ENCODE measurements at places on chromosomes 12 and 14.
A peak's percentile ranks its signal among the peaks of the same experiment; 100 is the strongest.

DNA sequence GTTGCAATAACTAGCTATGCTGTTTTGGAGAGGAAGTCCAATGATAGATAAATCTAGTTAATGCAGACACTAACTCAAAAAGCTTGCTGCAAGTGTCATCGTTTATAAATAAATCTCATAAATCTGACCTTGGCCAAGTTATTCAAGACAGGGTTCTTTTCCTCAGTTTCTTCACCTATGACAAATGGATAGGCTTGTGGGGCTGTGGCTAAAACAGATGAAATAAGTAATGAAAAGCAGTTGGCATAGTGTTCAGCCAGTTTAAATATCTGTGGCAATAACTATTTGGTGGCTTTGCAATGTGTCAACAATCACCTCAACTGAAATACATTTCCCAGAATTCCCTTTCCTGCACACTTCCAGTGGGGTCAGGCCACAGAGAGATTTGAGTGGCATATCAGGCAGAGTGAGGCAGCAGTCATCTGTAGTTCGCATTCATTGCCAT, 169.9 kb downstream of the DYRK2 start:
- no peak for DNase-seq

DNA sequence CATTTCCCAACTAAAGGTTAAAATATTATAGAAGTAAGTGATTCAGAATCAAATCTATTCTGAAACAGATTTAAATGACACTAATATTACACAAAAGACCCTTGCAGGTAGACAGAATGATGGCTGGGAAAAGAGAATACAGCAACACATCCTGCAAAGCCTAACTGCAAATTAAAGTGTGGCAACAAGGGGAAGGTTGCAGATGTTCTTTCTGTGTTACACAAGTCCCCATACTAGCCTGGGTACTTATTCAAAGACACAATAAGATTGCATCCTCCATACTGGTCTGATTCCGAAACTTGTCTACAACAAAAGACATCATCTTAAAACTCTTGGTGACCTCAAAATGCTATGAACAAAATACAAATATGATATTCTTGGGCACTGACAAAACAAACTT, 50.5 kb downstream of the R3HDM2 start:
- no peak for DNase-seq

GRCh38 chr14:23160924-23161522, 22.4 kb downstream of the SLC7A8 start:
- DNase-seq: peak; percentile 57

GRCh38 chr14:100587086-100587762, at the start of gene BEGAIN:
TSS of gene BEGAIN (minus strand) at chr14:100587417. CDS start at chr14:100587290, 127 bp downstream.
- no peak for DNase-seq

GRCh38 chr12:102438827-102439210, 41.5 kb downstream of the IGF1 start:
- no peak for DNase-seq

GRCh38 chr12:88383405-88383804, 196.9 kb downstream of the KITLG start:
- no peak for DNase-seq

DNA sequence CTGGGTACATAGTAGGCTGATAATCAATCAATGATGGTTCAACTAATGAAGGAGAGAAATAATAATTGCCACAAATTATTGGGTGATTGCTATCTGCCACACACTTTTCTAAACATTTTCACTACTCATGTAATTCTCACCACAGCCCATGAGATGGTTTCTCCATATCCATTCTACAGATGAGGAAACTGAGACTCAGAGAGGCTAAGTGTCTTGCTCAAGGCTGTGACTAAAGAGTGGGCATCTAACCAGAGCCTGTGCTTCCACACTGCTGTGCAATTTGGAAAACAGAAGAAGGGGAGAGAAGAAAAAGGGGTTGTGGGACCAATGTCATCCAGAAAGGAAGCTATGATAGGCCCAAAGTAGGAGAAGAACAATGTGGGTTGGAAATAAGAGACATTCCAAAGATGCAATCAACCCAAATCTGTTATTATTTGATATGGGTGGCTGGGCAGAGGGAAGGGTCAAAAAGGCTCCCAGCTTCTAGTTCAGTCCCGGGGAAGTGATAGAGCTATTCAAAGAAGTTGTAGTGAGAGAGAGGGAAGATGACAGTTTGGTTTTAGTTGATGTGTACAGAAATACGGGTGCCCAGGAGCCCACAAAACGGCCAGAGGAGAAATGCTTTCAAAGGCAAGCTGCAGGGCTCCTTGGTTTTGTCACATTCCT, 483 bp upstream of the NR1H4 start:
- no peak for DNase-seq

GRCh38 chr14:68947802-68948201, 31.3 kb downstream of the ACTN1 start:
- peak; percentile 72 for DNase-seq

GRCh38 chr14:64971943-64972791, at the start of gene RAB15:
TSS of gene RAB15 (minus strand) at chr14:64972336. CDS start at chr14:64972076, 260 bp downstream.
- DNase-seq: peak; percentile 22

GRCh38 chr12:99259040-99259934, 388.3 kb upstream of the GARIN6 start:
- peak; percentile 51 for DNase-seq

DNA sequence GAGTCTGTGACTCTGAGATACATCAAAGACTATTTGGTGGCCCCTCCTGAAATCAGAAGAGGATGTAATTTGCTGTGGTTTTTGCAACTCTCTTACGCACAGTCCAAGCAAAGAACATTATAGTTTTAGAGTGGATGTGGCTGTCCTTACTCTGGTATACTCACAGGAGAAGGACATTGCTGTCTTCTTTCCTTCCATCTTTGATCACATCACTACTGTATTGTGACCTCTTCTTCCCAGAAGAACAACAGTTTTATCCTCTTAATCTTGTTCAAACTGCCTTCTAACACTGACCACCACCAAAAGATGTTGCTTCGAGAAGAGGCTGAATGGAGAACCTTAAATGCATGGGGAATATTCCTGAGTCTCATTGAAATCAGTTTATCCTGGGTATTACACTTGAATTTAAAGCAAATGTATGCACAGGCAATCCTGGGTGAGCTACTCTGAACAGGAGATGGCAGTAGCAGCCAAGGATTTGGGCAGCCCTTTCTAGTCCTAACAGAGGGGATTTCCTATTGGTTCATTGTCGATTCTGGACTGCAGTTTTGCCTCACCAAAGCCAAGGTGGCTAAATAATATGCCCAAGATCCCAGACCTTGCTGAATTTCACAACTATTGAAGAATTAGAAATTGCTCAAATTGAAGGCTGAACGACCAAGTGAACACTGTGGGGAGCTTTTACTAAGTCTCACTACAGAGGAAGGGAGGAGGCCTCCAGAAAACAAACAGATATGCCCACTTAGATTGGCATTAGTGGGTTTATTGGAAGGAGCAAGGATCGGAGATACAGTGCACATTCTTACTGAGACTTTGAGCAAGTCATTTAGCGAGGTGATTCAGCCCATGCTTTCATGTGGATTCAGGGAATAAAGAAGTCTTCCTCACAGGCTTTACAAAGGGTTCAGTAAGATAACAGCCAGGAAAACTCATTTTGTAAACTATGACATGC, 282.8 kb downstream of the PAWR start:
- peak; percentile 83 for DNase-seq

DNA sequence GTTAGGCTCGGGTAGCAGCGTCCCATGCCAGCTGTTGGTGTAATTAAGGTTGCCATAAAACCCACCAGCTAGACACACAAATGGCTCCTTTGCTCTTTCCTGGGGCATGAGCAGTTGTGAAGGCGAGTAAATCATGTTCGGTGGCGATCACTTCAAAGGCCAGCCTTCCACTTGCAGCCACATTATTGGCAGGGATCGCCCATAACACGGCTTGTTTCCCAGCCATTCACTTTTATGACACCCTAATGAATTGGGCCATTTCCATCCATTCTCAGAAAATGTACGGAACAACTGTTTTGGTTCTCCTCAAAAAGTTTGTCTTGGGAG, 63.4 kb downstream of the BEGAIN start:
- DNase-seq: no peak

- DNase-seq: peak; percentile 21
These were observed 71.3 kb downstream of the DERA start for GRCh38 chr12:15982471-15982870.

DNA sequence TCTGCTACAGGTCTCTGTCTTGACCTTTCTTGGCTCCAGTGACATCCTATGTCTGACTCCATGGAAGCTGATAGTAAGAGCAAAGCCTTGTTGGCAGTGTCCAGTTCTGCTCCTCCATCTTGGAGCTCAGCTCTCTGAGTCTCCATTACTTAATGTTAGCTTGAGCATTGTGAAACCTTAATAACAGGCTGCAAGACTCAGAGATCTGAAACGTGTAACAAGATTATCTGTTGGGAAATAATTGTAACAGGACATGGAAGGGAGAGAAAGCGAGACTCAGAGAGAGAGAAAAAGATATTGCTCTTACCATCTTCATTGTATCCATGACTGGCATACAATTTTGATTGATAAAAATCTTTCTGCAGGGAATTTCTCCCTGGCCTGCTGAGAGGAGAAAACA, 1365.7 kb downstream of the AACS start:
- DNase-seq: no peak

GRCh38 chr12:1912580-1913376, 5.7 kb downstream of the CACNA2D4 start:
- peak; percentile 26 for DNase-seq

- no peak for DNase-seq
These were observed 60.5 kb upstream of the OR10AD1 start for GRCh38 chr12:48263617-48264016.

GRCh38 chr12:123363390-123363739, 1.3 kb downstream of the SBNO1 start:
- DNase-seq: no peak

- DNase-seq: peak; percentile 23
These were observed 34.5 kb downstream of the HMGA2 start for GRCh38 chr12:65858831-65859230.

GRCh38 chr14:84036840-84037239, 1493.1 kb upstream of the FLRT2 start:
- peak; percentile 79 for DNase-seq

DNA sequence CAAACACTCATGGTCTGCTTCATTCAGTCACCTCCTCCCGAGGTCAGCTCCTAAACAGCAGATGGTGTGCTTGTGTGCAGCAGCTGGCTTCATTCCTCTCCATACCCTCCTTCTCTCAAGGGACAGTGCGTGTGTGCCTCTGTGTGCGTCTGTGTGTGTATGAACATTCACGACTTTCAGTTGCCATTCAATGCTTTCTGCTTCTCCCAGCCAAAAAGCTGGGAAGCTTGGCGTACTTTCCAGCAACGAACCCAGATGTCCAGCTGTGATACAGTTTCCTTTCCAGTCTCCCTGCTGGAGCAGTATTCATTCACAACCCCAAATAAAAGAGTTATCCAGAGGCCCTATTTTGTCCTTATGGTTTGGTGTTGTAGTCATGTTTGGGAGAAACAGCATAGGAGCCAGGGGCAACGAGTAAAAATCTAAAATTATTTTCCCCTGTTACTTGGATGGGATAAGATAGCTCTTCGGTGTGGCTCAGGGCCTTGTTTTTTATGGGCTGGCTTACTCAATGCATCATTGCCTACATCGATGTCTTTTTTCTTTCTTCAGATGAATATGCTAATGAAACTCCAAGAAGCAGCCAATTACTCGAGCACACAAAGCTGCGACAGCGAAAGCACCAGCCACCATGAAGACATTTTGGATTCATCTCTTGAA, 379.3 kb downstream of the NAV3 start:
- peak; percentile 47 for DNase-seq

DNA sequence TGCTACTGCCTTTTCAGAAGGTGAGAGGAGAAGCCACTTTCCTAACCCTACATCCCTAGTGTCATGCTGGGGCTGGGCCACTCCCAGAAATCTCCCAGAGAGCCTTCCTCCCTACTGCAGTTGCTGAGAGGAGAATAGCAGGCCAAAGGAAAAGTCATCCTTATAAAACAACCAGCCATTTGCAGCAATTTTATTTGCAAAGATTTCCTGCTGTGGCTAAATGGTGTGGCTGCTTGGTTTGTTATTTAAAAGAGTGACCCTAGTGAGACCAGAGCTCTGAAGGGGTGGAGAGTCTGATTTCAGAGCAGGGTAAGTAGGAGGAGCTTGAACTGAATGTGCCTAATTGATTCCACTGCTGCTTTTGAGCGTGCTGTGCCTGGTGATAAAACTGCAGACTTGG, 232.0 kb downstream of the GRIN2B start:
- no peak for DNase-seq

DNA sequence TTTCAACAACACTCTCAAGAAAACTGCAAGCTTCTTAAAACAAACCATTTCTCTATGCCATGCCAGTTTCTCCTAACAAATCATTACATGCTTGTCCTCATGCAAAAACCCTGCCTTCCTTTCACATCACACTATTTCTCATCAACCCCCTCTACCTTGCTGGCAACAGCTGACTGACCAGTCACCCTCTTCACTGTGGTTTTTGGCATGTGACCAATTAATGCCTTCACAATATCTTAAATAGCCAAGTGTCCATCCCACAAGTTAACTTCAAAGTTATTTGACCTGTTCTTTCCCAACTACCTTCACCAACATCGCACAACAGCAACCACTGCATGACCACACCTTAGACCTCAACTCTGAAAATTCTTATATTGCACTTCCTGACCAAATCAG, 159.6 kb downstream of the CEP128 start:
- DNase-seq: peak; percentile 19

DNA sequence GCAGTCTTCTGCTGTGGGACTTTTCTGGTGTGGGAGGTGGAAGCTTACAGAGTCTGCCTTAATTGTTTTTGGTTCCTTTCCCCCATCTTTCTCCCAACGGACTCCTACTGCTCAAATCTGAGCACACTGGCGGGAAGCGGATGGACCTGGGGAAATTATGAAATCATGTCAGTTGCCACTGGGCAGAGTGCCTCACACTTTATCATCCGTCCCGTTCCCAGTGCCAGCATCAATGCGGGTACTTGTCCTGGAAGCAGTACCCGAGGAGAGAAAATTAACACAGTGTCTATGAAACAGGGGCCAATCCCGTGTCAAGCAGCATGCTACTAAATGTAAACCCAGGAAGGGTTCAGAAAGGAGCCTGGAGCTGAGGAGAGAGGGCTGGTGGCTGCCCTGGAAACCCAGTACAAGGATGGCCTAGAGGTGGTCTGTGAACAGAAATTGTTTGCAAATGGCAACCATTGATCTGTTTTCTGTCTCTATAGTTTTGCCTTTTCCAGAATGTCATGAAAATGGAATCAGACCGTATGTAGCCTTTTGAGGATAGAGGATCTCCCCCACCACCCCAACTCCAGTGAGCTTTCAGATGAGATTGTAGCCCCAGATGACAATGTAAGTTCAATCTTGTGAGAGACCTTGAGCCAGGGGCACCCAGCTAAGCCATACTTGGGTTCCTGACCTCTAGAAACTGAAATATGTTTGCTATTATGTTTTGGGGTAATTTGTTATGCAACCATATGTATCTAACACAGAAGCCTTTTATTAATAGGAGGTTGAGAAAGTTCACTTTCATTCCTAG, 908 bp upstream of the CDKL1 start:
- DNase-seq: peak; percentile 39

DNA sequence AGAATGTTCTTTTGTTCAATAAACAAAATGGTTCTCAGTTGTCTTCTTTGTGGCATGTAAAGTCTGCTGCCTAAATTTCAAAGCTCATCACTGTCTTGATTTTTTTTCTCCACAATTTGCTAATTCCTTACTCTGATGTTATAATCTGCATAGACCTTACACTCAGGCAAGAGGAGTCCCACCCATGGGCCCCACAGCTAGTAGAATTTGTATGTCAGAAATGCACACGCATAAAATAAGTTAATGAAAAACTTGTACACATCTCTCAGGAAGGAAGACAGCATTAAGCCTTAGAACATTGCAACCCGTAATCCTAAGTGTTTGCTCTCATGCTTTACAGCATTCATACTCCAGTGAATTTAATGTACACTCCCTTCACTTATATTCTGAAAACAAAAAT, 280.8 kb downstream of the ATXN7L3B start:
- DNase-seq: no peak

- peak; percentile 81 for DNase-seq
These were observed 5.9 kb downstream of the DGLUCY start for GRCh38 chr14:91119556-91120311.
